ENCODE measurements at places on chromosomes 2 and 18.

GRCh38 chr2:172098650-172099471, 3.8 kb downstream of the DLX2 start:
- DNase-seq = peak; percentile 55

- DNase-seq = no peak
These were observed 36.7 kb downstream of the RND3 start for GRCh38 chr2:150450765-150451164.

DNA sequence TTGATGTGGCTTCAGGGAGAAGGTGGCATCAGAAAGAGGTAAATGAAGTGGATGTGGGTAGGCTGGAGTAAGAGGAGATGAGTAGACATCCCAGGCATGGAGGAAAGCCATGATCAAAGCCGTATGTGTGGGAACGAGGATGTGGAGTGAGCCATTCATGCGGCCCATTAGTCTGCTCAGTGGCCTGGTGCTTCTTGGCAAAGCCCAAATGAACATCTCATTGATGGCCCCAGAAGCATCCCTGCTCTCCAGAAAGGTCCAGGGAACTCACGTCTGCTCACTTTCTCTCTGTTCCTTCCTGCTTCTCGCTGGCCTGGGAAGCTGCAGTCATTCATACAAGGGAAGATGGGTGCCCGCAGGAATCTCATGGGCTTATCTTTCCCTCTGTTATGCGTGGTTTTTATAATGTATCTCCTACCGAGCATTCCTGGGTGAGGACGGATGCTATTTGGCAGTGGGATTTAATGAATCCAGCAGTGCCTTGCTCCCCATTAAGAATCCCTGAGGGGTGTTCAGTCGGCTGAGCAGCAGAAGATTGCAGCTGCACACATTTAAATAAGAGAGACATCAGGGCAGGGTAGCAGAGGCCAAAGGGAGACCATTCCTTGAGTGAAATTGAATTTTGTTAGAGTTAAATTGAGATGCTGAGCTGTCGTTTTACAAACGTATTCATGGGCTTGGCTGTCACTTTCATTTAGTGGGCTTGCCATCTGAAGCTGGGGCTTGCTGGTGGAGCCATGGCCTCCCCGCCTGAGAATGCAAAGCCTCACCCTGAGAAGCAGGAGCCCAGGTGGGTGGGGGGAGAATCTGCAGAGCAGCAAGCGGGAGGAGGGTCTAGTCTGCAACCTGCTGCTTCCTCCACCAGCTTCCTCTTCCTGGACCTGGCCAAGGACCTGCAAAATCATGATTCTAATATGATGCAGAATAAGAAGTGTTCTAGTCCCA, 64.5 kb downstream of the LYPD1 start:
- no peak for DNase-seq

DNA sequence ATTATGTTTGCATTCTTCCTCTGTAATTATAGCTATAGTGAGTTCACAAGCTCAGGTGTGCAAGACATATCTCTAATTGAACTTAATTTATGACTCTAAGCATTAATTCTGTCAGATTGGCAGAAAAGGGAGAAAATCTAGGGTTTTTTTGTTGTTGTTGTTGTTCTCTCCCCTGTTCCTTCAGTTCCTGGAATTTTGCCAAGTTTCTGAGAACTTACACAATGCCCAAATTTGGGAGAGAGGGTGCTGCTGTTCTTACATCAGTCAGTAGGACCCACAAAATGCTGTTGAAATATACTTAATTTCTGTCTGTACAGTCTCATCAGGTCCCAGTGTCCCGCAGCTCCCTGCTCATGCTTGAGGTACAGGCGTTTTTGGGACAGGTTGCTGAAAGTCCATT, 221.8 kb upstream of the RBMS1 start:
- DNase-seq = no peak

GRCh38 chr2:12727641-12728040, 10.9 kb downstream of the TRIB2 start:
- DNase-seq = no peak
